Stimulated activated CD4-positive, alpha-beta T cell treated with anti-CD3 and anti-CD28 coated beads, Interleukin-2, amount 100 ng/mL, for 24 hours (primary cell): ENCODE measurements at places on chromosomes 16 and 17.

DNA sequence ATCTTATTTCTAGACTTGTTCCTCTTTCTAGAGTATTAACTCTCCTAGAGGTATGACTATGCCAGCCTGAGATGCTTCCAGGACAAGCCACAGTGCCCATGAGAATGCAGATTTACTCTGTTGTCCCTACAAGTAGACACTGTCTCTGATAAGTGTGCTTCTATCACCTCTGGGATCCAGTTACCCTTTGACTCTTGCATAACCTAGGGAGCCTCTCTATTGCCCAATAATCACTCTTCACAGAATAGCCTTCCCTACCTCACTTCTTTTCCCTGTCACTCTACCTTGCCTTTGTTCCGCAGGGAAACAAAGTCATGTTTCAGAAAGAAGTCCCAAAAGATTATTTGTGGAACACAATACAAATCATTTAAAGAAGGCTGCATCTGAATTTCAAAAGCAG, 1.6 kb upstream of the KRT34 start:
- no peak for DNase-seq

- DNase-seq = no peak
Measured at GRCh38 chr17:12422651-12423050, 243.0 kb upstream of the MYOCD start.

- DNase-seq = no peak
Measured at GRCh38 chr16:474420-475122, 49.1 kb downstream of the RAB11FIP3 start.

DNA sequence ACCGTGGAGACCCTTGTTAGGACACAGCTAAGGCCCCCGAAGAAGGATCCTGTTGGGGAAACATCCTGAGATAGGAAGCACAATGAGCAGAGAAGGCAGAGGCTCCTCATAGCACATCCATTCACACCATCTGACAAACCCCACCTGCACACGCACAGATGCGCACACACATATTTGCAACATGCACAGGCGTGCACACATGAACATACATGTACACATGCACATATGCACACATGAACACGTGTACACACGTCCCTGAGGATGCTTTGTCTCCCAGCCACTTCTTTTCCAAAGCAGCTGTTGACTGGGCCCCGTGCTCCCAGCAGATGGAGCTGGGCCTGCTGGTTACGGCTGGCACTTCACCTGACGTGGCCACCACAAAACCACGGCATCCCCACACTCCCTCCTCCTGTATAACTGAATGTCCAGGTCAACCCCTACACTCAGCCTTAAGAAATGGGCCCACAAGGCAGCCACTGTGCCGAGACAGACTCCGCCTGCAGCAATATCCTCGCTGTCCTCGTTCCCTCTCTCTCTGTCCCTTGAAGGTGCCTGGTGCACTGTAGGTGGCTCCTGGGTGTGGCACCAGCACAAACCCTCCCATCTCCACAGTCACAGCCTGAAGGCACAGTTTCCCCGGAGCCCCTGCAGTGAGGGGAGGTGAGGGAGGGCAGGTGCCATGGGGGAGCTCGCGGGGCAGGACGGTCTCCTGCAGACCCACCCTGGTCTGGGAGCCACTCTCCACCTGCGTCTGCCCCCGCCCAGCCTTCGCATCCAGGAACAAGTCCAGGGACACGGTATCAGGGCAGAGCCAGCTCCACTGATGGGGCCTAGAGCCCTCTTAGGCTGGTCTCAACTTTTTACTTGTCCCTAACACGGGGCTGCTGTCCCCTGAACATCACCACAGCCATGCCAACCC, 183.0 kb downstream of the RBFOX3 start:
- DNase-seq = no peak

GRCh38 chr17:76370261-76370993, 14.0 kb upstream of the SPHK1 start:
- no peak for DNase-seq

- DNase-seq = no peak
Measured at GRCh38 chr17:46785696-46786095, 32.8 kb downstream of the WNT3 start.

- no peak for DNase-seq
Measured at GRCh38 chr17:67633751-67634211, 84.0 kb upstream of the NOL11 start.

DNA sequence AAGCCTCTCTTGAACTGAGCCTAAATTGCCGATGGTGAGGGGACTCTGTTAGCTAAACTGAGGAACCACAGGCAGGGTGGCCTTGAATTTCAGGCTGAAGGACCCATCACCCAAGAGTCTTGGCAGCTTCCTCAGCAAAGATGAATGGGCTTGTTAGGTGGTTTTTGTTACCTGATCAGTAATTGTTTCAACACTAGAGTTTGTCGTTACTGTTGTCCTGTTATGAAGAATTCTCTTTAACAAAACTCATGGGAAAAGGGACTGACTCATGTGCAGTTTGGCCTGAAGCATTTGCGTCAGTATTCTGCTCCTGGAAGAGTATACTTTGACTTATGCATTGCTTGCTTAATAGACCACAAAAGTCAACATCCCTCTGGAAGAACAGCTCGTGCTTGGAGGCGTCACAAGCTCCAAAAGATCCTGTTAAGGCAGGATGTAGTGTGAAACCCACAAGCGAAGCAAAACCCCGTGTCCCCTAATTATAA, 206.0 kb downstream of the IRX3 start:
- no peak for DNase-seq

DNA sequence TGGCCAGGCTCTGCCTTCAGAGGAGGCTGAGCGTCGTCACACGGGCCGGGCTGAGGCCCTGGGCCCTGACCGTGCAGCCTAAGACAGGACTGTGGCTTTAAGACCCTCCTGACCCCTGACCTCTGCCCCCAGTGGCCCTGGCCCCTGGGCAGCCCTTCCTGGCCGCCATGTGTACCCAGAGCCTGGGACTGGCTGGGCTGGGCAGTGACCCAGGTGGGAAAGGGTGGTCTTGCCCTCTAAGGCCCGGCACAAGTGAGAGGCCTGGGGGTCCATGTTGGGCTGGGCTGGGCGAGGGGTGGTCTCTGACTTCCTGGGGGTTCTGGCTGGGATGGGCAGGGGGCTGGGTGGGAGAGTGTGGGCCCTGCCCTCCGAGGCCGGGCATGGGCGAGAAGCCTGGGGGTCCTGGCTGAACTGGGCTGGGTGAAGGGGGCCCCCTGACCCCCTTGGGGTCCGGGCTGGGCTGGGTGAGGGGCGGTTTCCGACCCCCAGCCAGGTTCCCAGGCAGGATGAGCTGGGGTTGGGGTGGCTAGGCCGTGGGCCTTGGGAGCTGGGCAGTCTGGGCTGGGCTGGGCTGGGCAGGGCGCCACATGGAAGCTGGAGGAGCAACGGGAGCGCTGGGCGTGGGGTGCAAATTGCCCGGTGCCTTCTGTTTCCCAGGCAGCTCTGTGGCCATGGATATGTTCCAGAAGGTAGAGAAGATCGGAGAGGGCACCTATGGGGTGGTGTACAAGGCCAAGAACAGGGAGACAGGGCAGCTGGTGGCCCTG, at the start of gene CDK3:
CDK3 (plus strand) TSS at position 101 of the 767 bp plus-strand sequence; CDS start at position 672, 571 bp downstream.
- DNase-seq = no peak

- no peak for DNase-seq
Measured at GRCh38 chr17:78125976-78126894, 2.3 kb downstream of the TMC6 start.

GRCh38 chr16:26344240-26344776, 652.5 kb downstream of the HS3ST4 start:
- no peak for DNase-seq

GRCh38 chr16:78836802-78837491, 737.5 kb downstream of the WWOX start:
- no peak for DNase-seq

DNA sequence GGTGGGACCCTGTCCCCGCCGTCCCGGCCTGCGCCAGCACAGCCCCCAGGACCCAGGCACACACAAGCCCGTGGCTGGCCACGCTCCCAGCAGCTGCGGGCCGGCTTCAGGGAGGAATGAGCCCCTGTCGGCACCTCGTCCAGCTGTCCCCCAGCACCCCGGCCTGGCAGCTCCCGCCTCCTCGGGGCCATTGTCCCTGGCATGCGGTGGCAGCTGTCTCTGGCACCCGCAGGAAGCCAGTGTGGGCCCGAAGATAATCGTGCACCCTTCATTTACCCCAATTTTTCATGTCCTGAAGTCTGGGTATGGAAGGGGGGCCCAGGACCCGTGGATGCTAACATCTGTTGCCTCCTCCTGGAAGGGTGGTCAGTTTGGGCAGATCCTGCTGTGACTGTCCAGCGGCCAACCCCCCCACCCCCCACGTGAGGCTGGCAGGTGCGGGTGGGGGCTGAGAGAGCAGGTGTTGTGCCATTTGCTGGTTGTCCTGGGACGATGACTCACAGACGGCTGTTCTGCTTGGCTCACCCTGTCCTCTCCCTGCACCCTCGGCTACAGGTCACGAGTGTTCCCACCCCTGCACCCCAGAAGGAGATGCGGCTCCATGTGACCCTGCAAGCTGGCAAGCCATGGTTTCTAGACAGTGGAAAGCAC, 4.0 kb upstream of the LMF1 start:
- DNase-seq = no peak
